Activated CD4-positive, alpha-beta T cell treated with anti-CD3 and anti-CD28 coated beads for 4 hours (primary cell): ENCODE measurements at places on chromosomes 11 and 22.

DNA sequence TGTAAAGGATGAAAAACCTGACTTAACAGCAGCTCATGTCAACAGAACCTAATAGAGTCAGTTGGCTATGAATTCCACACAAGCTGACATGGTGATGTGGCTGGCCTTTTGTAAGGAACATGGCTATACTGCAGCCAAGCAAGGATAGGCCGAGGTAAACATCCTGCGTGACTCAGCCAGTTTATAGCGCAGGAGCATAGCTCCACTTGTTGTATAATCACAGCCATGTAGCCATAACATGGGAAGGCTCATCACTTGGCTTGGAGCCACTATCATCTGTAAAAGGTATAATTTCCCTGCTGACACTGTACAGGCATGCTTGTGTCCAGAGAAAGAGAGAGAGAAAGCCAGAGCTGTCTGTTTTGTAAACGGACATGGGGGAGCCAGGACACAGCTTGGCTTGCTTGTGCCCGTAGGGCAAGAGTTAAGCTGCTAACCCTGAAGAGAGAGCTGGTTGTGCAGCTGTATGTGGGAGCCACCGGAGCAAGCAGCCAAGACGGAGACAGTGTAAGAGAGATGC lies 104.4 kb upstream of the PLET1 start:
- DNase-seq, result no peak

- DNase-seq, result no peak
These were observed 185.3 kb upstream of the CTSC start for GRCh38 chr11:88522624-88523385.

- no peak for DNase-seq
These were observed 1.1 kb upstream of the RAC2 start for GRCh38 chr22:37244922-37245722.

GRCh38 chr11:102177126-102177525 lies 66.9 kb downstream of the YAP1 start:
- no peak for DNase-seq

DNA sequence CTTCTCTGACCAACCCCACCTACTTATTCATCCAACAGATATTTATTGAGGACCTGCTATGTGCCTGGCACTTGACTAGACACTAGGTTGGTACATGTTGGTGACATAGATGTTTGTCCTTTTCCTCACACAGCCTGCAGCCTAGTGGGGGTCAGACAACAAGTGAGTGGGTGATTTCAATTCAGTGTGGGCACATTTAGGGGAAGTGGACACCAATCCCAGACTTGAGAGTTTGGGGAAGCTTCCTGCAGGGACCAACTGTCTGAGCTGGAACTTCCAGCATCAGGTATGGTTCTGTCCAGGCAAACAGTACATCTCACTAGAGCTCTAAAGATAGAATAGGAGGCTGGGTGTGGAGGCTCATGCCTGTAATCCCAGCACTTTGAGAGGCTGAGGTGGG lies 5.8 kb upstream of the BCL9L start:
- no peak for DNase-seq

DNA sequence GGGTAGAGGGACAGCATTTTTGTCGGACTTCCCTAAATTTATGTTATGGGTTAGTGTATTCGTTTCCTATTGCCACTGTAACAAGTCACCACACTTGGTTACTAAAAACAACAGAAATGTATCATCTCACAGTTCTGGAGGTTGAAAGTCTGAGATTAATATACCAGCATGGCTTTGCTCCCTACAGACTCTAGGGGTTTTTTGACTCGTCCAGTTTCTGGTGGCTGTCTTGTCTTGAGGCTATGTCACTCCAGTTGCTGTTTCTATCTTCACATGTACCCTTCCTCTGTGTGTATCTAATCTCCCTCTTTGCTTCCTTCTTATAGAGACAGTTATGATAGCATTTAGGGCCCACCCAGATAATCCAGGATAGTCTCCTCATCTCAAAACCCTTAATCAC lies 9.1 kb upstream of the CCDC179 start:
- DNase-seq, result no peak

DNA sequence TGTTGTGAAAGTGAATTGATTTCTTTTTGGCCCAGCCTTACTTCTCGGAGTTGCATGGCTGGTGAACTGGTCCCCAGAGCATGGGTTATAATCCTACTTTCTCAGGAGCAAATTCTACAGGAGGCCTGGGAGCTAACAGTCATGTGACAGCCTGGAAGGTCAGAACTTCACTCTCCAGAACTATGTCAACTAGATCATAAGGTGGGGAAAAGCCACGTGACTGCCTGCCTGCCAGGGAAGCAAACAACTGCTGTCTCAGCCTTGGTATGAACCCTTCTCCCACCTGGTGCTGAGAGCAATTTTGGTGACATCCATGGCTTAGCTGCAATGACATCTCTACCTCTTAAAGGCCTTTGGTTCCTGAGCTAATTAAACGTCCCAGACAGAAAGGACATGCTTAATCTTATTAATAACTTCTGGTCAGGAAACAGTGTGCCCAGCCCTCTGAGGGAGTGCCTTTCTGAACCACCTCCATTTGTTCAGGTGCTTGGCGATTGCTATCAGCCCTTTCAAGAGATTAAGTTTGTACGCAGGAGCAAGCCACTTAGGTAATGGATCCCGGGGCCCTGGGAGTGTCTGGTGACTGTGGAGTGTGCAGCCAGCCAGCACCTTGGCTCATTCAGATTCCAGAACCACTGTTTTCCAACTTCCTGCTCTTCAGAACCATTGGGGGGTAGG lies 1.4 kb upstream of the CREB3L1 start:
- DNase-seq, result no peak

DNA sequence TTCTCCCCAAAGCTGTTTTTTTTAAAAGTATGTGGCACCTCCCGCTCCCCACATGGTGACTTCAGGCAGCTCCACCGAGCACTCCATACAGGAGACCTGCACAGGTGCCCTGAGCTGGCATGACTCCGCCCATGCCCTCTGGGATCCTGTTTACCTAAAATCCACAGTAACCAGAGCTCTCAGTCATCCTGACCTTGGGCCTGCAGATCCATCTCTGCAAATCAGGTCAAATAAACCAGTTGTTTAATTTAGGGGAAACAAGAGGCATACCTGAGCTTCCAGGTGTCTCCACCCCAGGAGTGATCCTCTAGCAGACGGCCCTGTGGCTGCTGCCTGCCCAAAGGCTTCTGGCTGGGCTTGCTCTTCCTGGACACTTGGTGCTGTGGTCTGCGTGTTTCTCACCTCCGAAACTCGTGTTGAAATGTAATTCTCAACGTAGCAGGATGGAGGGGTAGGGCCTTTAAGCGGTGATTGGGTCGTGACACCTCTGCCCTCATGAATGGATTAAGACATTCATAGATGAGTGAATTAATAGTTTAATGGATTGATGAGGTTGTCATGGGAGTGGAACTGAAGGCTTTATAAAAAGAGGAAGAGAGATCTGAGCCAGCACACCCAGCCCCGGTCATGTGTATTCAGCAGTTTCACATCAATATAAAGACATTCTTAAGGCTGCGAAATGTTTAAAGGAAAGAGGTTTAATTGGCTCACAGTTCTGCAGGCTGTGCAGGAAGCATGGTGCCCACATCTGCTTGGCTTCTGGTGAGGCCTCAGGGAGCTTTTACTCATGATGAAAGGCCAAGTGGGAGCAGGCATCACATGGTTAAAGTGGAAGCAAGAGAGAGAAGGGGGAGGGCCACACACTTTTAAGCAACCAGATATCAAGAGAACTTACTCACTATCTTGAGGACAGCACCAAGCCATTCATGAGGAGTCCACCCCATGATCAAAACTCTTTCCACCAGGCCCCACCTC lies 34.1 kb downstream of the LINC01488 start:
- no peak for DNase-seq

GRCh38 chr11:85359859-85360258 lies 267.3 kb downstream of the DLG2 start:
- DNase-seq, result no peak

GRCh38 chr11:71194710-71195109 lies 57.7 kb downstream of the SHANK2 start:
- no peak for DNase-seq

DNA sequence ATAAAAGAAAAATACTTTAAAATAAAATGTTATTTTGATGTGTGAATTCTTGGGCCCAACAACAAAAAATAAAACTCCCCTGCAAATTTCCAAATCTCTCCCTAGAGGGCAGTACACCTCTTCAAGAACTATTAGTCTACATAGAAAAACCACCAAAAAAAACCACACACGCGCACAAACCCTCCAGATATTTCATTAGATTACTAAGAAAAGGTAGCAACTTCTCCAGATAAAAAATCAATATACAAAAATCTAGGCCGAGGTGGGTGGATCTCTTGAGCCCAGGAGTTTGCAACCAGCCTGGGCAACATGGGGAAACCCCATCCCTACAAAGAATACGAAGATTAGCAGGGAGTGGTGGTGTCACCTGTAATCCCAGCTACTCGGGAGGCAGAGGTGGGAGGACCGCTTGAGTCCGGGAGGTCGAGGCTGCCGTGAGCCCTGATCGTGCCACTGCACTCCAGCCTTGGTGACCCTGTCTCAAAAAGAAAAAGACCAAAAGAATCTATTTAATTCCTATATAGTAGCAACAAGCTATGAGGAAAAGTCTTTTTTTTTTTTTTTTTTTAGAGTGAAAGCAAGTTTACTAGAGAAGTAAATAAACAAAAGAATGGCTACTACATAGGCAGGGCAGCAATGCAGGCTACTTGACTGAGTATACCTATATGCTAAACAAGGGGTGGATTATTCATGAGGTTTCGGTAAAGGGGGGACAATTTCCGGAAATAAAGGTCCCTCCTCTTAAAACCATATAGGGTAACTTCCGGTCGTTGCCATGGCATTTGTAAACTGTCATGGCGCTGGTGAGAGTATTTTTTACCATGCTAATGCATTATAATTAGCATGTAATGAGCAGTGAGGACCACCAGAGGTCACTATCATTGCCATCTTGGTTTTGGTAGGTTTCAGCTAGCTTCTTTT lies 13.1 kb downstream of the B3GNT6 start:
- peak; percentile 86 for DNase-seq

- no peak for DNase-seq
These were observed 73.7 kb upstream of the PRR5 start for GRCh38 chr22:44628273-44628672.

GRCh38 chr11:72026090-72026489 lies 27.4 kb downstream of the IL18BP start:
- no peak for DNase-seq

GRCh38 chr11:28910926-28911325 lies 802.7 kb downstream of the METTL15 start:
- no peak for DNase-seq

DNA sequence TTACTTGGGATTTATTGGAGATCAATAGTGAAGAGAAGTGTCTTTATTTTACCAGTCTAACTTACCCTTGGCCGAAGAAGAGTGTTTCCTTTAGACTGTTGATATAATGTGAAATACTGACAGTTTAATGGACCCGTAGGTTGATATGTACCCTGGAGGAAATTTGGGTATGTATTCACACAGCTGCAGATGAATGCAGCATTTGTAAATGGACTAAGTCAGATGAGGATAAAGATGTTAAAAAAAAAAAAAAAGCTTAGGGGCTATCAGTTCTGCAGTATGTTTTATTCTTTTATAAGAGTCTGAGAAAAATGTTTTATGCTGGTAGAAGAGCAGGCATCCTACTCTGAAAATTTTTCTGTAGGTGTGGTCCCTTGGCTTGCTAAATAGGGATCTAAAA lies 2.7 kb downstream of the REXO2 start:
- DNase-seq, result no peak

- no peak for DNase-seq
These were observed 8.5 kb upstream of the NAALADL1 start for GRCh38 chr11:65066805-65067291.

GRCh38 chr11:72924568-72925190 lies 110.5 kb downstream of the ATG16L2 start:
- DNase-seq, result no peak

DNA sequence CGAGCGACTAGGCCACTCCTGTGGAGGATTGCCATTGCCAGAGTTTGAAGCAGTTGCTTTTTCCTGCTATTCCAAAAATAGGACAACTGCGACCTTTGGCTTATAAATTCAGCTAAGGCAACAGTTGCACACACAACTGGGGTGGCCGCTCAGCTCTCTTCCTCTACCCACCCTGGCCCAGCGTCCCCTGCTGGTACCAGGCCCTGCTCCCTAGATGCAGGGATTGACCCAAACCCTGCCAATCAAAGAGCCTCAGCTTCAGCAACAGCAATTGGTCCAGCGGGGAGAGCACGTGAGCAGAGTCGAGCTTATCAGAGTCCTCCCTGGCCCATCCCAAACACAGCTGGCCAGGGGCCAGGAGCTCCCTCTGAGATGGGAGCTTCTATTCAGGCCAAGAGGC lies 22.0 kb upstream of the CABP2 start:
- no peak for DNase-seq

DNA sequence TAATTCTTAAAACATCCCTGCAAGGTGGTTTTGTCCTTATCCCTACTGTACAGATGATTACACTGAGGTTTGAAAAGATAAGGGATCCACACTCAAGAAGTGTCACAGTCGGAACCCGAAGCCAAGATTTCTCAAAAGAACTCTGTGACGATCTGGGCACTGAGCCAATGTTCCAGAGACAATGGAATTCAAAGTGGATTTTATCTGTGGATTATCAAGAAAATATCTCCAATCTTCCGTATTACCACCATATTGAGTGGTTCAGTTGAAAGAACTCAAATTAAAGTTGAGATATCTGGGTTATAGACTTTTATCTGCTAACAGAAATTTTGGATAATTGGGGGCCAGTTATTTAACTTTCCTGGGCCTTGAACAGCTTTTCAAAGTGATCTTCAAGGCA lies 100.0 kb upstream of the GRAMD1B start:
- no peak for DNase-seq

- no peak for DNase-seq
These were observed 75.2 kb downstream of the USP47 start for GRCh38 chr11:11916981-11917399.

DNA sequence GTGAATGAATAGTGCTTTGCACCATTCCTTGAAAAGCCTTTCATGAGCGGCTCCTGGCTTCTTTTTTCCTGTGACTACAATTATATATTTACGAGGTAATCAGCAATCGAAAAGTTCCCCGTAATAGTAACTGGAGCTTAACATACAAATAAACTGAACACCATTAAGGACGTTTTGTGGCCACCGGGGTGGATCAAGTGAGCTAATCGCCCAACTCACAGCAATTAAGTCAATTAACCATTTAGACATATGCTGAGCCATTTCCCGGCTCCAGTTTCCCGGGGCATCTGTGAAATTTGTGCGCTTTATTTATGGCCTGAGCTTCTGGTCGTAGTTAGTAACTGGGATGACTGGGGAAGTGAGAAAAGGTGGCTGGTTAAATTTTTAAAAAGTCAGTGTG lies 465.2 kb downstream of the MIAT start:
- no peak for DNase-seq
